ENCODE measurements at places on chromosomes 5 and 9. TPM values are rescaled to one million over a fixed set of nuclear protein-coding genes. Genes with fewer than 3 reads are reported as not detected.

GRCh38 chr5:34867660-34868059, 28.7 kb downstream of the TTC23L start:
- no peaks in the 10 kb centered on the region for H3K36me3 ChIP-seq
- DNase-seq = no peak
- H3K27ac ChIP-seq = no peak overlapping the region
- H3K27me3 ChIP-seq = no peaks in the 10 kb centered on the region

DNA sequence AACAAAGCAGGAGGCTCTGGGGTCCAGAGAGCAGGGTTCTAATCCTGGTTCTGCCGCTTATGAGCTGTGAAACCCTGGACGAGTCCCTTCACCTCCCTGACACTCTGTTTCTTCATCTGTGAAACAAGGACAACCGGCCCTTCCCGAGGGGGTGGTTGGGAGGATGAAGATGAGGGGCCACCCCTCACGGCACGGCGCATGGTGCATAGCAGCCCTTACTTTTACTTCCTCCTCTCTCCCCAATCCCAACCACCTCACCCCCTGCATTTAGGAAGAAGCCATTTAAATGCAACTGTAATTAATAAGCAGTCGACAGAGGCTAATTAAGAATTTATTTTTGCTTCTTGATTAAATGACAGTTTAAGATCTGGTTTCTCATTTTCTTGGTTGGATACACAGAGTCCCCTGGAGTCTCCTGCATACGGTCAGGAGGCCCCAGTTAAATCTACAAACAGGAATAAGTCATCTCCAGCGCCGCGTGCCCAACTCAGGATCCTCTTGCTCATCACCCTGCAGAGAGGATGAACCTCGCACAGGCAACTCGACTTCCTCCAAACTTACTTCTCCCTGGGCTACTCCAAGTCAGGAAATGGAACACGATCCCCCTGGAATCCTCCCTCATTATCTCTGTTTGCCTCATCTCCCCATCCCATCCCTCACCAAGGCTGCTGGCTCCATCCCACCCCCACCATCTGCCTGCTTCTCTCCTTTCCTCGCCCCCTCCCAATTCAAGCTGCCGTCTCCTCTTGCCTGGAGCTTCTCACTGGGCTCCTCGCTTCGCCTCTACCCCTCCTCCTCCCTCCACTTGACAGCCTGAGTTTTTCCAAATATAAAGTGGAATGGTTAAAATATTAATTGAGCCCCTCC, 95.9 kb downstream of the HRH2 start:
- H3K4me1 ChIP-seq = no peaks in the 10 kb centered on the region
- H3K4me3 ChIP-seq = no peak overlapping the region
- H3K36me3 ChIP-seq = no peaks in the 10 kb centered on the region
- H3K27me3 ChIP-seq = peaks cover 52% of the 10 kb centered on the region
- DNase-seq = no peak
- H3K27ac ChIP-seq = no peak overlapping the region

- H3K27me3 ChIP-seq = peaks cover 11% of the 10 kb centered on the region
- no peak overlapping the region for H3K27ac ChIP-seq
- H3K36me3 ChIP-seq = no peaks in the 10 kb centered on the region
- DNase-seq = no peak
Observed at GRCh38 chr9:81517954-81518353, 171.4 kb downstream of the TLE1 start.

The ALDOB gene
- not detected for total RNA-seq

- peaks cover 1% of the 10 kb centered on the region for H3K36me3 ChIP-seq
- no peak for DNase-seq
- H3K4me1 ChIP-seq = peaks cover 6% of the 10 kb centered on the region
- no peak overlapping the region for H3K4me3 ChIP-seq
- H3K27ac ChIP-seq = no peak overlapping the region
- no peaks in the 10 kb centered on the region for H3K27me3 ChIP-seq
Observed at GRCh38 chr9:3244963-3245653, 280.7 kb downstream of the RFX3 start.

The CCNI2 gene
- total RNA-seq = not detected

DNA sequence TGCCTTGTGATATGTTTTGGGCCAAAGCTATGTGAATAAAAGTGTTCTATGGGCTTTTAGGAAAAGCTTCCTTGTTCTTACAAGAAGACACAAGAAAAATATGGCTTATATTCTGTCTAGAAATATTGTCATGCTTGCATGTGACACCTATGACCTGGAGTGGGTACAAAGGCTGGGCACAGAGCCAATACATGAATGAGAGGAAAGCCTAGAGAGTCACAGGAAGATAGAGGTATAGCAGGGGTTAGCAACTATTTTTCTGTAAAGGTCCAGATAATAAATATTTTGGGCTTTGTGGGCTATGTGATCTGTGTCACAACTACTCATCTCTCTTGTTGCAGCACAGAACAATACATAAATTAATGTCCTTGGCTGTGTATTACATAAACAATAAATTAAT, 196.6 kb upstream of the CD180 start:
- no peak overlapping the region for H3K27ac ChIP-seq
- no peak for DNase-seq
- H3K36me3 ChIP-seq = no peaks in the 10 kb centered on the region
- no peaks in the 10 kb centered on the region for H3K27me3 ChIP-seq
- H3K4me3 ChIP-seq = no peak overlapping the region

DNA sequence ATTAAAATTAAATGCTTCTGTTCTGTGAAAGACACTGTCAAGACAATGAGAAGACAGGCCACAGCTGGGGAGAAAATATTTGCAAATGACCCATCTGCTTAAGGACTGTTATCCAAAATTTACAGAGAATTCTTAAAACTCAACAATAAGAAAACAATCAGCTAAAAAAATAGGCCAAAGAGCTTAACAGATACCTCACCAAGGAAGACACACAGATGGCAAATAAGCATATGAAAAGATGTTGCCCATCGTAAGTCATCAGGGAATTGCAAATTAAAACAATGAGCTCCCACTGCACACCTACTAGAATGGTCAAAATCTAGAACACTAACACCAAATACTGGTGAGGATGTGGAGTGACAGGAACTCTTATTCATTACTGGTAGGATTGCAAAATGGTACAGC, 10.3 kb downstream of the WNK2 start:
- H3K36me3 ChIP-seq = peaks cover 2% of the 10 kb centered on the region
- H3K27me3 ChIP-seq = peaks cover 23% of the 10 kb centered on the region
- H3K4me1 ChIP-seq = no peaks in the 10 kb centered on the region
- no peak overlapping the region for H3K4me3 ChIP-seq
- H3K27ac ChIP-seq = no peak overlapping the region

GRCh38 chr9:35974800-35975199, 16.8 kb upstream of the OR2S2 start:
- no peak overlapping the region for H3K4me3 ChIP-seq

GRCh38 chr5:57940236-57940635, 457.6 kb upstream of the ACTBL2 start:
- peaks cover 2% of the 10 kb centered on the region for H3K36me3 ChIP-seq
- no peaks in the 10 kb centered on the region for H3K27me3 ChIP-seq
- no peaks in the 10 kb centered on the region for H3K4me1 ChIP-seq
- no peak overlapping the region for H3K27ac ChIP-seq

DNA sequence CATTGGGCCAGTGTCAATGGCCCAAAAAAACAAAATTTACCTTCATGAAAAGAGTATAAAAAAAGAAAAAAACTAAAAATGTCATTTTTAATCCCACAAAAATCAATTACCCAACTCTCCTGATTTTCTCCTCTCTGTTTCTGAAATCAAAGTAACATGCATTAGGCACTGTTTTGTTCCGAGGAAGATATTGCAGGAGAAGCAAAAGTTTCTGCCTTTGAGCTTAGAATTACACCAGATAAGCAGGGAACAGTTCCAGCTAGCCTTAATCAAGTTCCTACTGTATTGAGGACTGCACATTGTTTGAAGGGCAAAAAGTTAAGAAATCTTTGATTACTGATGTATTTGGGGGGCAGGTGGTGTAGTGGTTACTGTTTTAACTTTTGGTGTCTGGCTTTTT, 1.1 kb upstream of the PRKAA1 start:
- no peak for DNase-seq
- H3K4me3 ChIP-seq = peak overlapping the region; percentile 90
- peaks cover 33% of the 10 kb centered on the region for H3K4me1 ChIP-seq
- no peaks in the 10 kb centered on the region for H3K27me3 ChIP-seq
- no peaks in the 10 kb centered on the region for H3K36me3 ChIP-seq

DNA sequence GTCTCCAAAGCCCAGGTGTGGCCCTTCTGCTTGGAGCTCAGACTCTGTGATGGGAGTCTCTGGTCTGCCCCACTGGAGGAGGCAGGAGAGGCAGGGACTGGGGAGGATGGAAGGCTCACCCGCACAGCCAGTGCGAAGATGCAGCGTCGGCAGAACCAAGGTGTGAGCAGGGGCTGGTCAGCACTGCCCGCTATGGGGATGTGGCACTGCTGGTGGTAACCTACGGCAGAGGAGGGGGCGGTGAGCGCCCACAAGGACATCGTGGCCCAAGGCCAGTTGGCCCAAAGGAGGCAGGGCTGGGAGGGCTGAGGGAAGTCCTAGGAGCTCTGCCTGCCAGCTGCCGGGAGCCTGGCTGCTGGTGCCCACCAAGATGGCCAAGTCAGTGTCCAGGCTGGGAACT, 7.3 kb downstream of the PHF19 start:
- no peak for DNase-seq
- H3K36me3 ChIP-seq = peaks cover 31% of the 10 kb centered on the region
- peaks cover 44% of the 10 kb centered on the region for H3K4me1 ChIP-seq
- no peak overlapping the region for H3K4me3 ChIP-seq
- no peaks in the 10 kb centered on the region for H3K27me3 ChIP-seq

DNA sequence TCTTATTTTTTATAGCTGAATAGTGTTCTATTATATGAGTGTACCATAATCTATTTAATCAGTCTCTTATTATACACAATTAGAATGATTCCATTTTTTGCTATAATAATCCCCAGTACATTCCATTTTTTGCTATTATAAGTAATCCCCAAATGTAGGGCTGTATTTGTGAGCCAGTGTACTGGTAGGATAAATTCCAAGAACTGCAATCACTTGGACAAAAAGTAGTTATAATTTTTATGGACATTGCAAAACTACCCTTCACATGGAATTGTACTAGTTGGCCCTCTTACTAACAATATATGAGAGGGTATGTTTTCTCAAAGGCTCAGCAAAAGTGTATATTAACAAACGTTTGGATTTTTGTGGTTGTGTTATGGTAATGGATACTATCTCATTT, 481.7 kb upstream of the CLINT1 start:
- no peak overlapping the region for H3K27ac ChIP-seq
- H3K4me3 ChIP-seq = no peak overlapping the region
- no peaks in the 10 kb centered on the region for H3K27me3 ChIP-seq

The PCDHA10 gene
- total RNA-seq = 6.7 TPM

DNA sequence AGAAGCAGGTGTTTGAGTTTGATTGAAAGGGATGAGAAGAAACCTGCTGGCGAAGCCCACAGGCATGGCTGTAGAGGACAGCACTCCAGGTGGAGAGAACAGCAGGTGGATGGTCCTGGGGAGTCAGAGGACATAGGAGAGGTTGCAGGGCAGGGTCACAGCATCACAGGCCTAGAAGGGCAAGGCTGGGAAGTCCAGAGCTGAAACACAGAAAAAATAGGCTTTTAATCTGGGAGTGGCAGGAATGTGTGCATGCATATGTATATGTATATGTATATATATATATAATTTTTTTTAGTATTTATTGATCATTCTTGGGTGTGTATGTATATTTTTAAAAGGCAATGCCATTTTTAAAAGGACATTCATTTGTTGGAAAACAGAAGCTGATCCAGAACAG, 118.4 kb downstream of the ADAMTS16 start:
- H3K27me3 ChIP-seq = peaks cover 2% of the 10 kb centered on the region
- H3K36me3 ChIP-seq = peaks cover 17% of the 10 kb centered on the region
- no peak for DNase-seq
- H3K27ac ChIP-seq = no peak overlapping the region
- no peak overlapping the region for H3K4me3 ChIP-seq

The PCDHGB7 gene
- 5.4 TPM for total RNA-seq

GRCh38 chr5:163503106-163504078, 2.0 kb upstream of the MAT2B start:
- DNase-seq = no peak
- peak overlapping the region; percentile 98 for H3K27ac ChIP-seq
- no peaks in the 10 kb centered on the region for H3K36me3 ChIP-seq

The MSMP gene
- total RNA-seq = not detected

- H3K4me3 ChIP-seq = no peak overlapping the region
- peaks cover 3% of the 10 kb centered on the region for H3K4me1 ChIP-seq
- no peak for DNase-seq
- H3K27me3 ChIP-seq = no peaks in the 10 kb centered on the region
- H3K27ac ChIP-seq = no peak overlapping the region
Observed at GRCh38 chr5:160296496-160296895, 15.9 kb downstream of the CCNJL start.

The TMEM232 gene
- 3.8 TPM for total RNA-seq

DNA sequence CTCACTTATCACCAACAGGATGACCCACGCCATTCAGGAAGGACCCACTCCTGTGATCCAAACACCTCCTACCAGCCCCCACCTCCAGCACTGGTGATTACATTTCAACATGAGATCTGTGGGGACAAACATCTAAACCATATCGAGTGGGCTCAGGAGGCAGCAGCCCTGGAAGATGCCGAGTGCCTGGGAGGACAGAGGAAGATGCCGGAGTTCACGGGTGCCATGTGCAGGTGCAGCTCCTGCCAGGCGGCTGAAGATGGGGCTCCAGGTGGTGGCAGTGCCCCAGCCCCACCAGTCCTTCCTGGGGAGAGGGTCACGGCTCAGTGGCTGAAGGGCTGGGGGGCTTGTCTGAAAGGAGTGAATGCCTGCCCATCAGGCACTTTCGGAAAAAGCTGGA, 6.1 kb upstream of the CEP72 start:
- no peaks in the 10 kb centered on the region for H3K4me1 ChIP-seq
- H3K27ac ChIP-seq = no peak overlapping the region
- H3K4me3 ChIP-seq = no peak overlapping the region
- peak; percentile 71 for DNase-seq
- H3K27me3 ChIP-seq = peaks cover 8% of the 10 kb centered on the region
- H3K36me3 ChIP-seq = no peaks in the 10 kb centered on the region

DNA sequence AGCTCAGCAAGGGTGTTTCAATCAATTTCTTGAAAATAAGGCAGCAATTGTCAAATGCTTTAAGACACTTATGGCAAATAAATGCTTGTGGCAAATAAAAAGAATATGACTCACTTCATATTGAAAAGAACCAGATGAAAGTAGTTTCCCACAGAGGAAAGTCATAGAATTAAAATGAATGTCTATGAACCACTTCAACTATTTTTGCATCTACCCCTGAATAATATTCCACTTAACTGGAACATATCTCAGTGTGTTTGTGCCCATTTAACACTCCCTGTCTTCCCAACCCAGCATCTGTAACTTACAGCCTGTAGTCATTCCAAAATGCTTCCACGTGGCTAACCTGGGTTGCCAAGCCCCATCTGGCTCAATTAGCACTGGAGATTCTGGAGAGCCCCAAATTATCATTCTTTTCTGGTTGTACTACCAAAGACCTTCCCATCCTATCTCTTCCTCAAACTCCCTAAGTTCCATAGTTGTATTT, 84.7 kb downstream of the FEM1C start:
- H3K36me3 ChIP-seq = no peaks in the 10 kb centered on the region
- H3K4me3 ChIP-seq = no peak overlapping the region
- peaks cover 4% of the 10 kb centered on the region for H3K27me3 ChIP-seq
- no peak overlapping the region for H3K27ac ChIP-seq
- H3K4me1 ChIP-seq = peaks cover 8% of the 10 kb centered on the region

Measured in chondrocyte (in vitro differentiated cells).